ENCODE measurements at places on chromosomes 5 and 9.

- no peaks in the 10 kb centered on the region for H3K36me3 ChIP-seq
- H3K27me3 ChIP-seq = no peaks in the 10 kb centered on the region
- no peaks in the 10 kb centered on the region for H3K4me1 ChIP-seq
- no peak overlapping the region for H3K27ac ChIP-seq
- no peak for DNase-seq
Measured at GRCh38 chr9:112443200-112443599, 43.4 kb upstream of the KIAA1958 start.

DNA sequence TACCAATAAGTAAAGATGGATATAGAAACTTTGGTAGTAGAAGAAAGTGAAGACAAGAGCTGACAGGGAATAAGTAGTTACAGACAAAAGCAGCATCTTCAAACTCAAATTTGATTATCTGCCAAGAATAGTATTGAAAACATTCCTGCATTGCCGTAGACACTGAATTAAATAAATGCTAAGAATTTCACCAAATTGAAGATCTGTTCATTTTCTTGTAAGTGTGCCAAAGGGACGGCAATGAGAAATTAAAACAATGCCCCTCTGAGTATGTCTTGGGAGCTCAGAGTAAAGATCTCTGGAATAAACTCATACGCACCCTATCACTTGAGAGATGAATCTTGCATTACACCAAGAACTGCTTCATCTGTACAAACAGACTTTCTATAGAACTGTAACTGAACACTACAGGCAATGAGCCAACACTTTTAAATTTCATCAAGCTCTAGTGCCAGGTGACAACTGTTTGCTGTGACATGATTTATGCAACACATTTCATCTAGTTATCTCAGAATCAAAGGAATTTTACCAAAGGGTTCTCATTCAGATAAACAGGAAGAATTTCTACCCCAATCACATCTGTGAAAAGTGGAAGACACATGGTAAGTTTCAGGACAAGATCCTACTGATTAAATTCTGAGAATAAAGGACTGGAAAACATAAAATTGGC, 66.9 kb downstream of the RFX3 start:
- no peak overlapping the region for H3K27ac ChIP-seq
- H3K27me3 ChIP-seq = no peaks in the 10 kb centered on the region
- H3K4me1 ChIP-seq = no peaks in the 10 kb centered on the region
- DNase-seq = no peak
- no peaks in the 10 kb centered on the region for H3K36me3 ChIP-seq
- H3K4me3 ChIP-seq = no peak overlapping the region

DNA sequence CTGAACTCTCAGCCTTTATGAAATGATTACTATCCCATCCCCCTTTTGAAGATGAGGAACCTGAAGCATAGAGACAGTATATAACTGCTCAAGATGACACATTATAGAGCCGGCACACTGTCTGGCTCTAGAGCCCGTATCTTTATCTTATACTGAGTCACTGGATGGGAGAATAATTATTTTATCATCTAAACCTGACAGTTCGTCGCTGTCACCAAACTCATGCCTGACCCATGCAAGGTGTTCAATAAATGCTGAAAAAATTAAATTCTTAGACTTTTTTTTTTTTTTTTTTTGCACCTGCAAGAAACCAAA, 38.8 kb downstream of the HOMER1 start:
- no peak overlapping the region for H3K4me3 ChIP-seq
- H3K27me3 ChIP-seq = no peaks in the 10 kb centered on the region
- no peaks in the 10 kb centered on the region for H3K4me1 ChIP-seq
- H3K27ac ChIP-seq = no peak overlapping the region
- H3K36me3 ChIP-seq = no peaks in the 10 kb centered on the region
- no peak for DNase-seq

DNA sequence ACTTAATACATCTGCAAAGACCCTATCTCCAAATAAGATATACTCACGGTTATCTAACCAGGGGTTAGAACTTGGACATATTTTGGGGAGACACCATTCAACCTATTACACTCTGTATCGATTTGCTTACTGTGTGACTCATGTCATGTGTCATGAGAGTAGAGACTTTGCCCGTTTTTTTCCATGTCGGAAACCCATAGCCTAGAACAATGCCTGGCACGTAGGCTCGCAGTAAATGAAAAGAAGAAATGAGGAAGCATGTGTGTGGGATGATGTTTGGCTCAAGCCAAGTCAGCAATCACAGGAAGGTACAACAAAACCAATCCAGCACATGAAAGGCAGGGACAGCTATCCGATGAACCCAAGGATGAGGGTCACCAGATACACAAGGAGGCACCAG, 94.6 kb upstream of the DNAH5 start:
- no peaks in the 10 kb centered on the region for H3K36me3 ChIP-seq
- H3K4me1 ChIP-seq = no peaks in the 10 kb centered on the region
- no peak overlapping the region for H3K4me3 ChIP-seq
- H3K27me3 ChIP-seq = no peaks in the 10 kb centered on the region
- no peak for DNase-seq

- DNase-seq = no peak
- H3K36me3 ChIP-seq = no peaks in the 10 kb centered on the region
Measured at GRCh38 chr5:171422495-171422894, 3.0 kb downstream of the FGF18 start.

DNA sequence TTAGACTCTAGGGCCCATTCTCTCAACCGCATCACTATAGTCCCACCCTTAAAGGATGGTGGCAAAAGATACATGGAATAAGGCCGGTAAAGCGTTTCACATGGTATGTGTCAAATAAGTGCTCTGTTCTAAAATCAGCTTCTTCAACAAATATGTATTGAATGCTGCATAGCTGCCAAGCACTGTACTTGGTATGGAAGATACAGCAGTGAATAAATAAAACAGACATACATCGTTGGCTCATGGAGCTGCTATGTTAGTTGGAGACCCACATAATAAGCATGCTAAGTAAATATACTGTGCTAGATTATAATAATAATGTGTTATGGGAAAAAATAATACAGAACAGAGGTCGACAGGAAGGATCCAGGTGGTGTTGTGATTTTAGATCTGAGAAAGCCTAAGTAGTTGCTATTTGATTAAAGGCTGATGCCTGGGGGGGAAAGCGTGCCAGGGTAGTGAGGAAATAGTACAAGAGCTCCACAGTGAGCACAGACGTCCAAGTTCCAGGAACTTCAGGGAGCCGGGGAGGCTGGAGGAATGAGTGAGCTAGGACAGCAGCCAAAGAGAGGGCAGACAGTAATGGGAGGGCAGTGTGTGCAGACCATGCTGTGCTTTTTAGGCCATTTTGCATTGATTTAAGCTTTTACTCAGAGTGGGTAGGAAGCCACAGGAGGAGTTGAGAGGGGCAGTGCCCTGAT, 93.7 kb downstream of the JAKMIP2 start:
- no peaks in the 10 kb centered on the region for H3K36me3 ChIP-seq
- no peak for DNase-seq
- no peaks in the 10 kb centered on the region for H3K27me3 ChIP-seq
- H3K27ac ChIP-seq = no peak overlapping the region
- H3K4me1 ChIP-seq = no peaks in the 10 kb centered on the region

DNA sequence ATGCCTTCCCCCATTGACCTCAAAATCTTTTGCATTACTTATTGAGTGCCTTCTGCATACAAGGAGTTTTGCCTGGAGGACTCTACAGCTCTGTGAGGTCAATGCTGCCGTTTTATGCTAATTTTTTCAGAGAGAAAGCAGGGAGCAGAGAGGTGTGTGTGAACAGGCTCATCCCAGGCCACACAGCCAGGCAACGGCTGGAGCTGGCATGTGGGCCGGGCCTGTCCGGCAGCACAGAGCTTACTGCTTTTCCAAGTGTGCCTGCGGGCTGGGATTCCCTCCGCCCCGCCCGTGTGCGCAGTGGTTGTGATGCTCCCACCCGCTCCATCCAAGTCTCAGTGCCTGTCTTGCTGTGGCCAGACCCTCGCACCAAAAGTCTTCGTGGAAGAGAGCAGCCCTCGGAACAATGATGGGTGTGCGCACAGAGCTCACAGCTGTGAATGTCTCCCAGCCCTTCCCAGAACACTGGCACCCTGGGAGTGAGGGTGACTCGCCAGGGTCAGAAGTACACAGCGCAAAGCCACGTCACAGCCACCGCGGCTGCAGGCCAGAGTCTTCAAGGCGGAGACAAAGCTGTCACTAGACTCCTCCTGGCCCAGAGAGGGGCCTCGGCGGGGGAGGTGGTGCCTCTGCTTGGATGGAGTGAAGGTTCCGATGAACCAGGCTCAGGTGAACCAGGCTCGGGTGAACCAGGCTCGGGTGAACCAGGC, 82.8 kb downstream of the COL5A1 start:
- H3K27me3 ChIP-seq = no peaks in the 10 kb centered on the region
- DNase-seq = no peak
- no peaks in the 10 kb centered on the region for H3K4me1 ChIP-seq
- no peak overlapping the region for H3K4me3 ChIP-seq
- no peak overlapping the region for H3K27ac ChIP-seq

GRCh38 chr5:28543473-28544098, 1505.2 kb upstream of the CDH9 start:
- no peaks in the 10 kb centered on the region for H3K27me3 ChIP-seq
- no peaks in the 10 kb centered on the region for H3K4me1 ChIP-seq
- H3K4me3 ChIP-seq = no peak overlapping the region
- no peak overlapping the region for H3K27ac ChIP-seq

- no peaks in the 10 kb centered on the region for H3K36me3 ChIP-seq
- H3K27me3 ChIP-seq = no peaks in the 10 kb centered on the region
- DNase-seq = no peak
- no peaks in the 10 kb centered on the region for H3K4me1 ChIP-seq
Measured at GRCh38 chr9:106035806-106036205, 341.5 kb downstream of the TMEM38B start.

DNA sequence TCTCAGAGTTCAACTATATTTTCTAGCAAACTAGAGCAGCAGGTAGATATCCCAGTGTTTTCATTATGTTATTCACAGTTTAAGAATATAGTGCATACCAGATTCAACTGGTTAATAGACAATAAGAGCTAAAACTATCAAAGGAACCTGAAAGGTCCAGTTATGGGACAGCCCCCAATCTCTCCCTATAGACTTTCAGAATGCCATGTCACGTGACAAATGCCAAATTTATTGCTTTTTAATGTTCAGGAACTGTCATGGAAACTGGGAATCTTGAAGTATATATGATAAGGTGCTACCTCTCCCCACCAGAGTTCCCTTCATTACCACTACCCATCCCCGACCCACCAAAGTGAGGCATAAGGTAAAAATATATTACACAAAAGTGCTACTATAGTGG, 629.0 kb upstream of the SEMA6A start:
- no peak for DNase-seq
- no peaks in the 10 kb centered on the region for H3K4me1 ChIP-seq
- H3K27me3 ChIP-seq = no peaks in the 10 kb centered on the region
- H3K27ac ChIP-seq = no peak overlapping the region

DNA sequence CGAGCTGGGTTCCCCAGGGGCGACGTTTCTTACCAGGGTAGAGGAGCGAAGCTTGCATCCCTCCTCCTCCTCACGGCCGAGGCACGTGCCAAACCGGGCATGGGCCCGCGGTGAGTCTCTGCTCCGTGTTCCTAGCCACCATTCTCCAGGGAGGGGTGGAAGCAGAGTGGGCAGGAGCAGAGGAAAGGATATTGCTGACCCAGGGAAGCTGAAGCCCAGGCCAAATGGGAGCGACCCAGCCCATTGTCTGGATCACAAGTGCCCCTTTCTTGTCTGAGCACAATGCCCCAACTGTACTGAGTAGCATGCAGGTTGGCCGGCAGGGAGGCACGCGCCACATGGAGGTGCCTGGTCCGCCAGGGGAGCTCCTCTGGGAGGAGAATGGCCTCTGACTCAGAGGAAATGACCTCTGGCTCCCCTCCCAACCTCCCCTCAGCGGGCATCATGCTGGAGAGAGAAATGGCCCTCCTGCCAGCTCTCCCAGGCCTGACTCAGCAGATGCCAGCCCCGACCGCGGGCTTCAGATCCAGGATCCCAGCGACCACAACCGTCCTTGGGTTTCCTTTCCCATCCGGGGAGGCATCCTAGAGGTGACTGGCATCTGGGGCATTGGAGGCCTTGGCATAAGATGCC, 1.1 kb downstream of the PRR7 start:
- H3K36me3 ChIP-seq = no peaks in the 10 kb centered on the region
- DNase-seq = peak; percentile 56
- peak overlapping the region; percentile 32 for H3K4me3 ChIP-seq

DNA sequence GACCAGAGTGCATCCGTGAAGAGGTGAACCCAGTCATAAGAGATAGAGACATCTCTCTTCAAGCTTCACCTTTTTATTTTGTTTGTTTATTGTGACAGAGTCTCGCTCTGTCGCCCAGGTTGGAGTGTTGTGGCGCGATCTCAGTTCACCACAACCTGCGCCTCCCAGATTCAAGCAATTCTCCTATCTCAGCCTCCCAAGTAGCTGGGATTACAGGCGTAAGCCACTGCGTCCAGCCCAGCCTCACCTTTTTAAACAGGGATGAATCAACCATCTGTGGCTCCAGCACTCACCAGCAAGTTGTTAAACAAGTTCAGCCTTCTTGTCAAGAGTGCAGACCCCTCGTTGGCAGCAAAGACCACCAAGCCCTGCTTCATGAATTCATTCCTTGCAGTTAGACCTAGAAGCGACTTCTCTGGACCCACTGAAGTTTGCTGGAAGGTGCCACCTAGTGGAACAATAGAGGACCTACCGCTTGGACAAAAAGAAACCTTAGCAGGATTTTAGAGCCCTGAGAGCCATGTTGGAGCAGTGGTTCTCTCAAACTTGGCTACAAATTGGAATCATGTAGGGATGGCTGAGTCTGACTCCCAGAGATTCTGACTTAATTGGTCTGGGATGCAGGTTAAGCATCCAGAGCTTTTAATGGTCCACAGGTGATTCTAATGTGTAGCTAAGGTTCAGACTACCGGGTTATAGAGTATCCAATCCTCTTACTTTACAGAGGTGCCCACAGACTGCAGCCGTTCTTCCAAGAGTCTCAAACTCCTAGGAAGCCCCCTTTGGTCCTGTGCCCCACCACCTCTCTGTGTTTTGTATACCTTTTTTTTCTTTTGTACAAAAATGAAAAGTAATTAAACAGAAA, 10.5 kb upstream of the GALNT10 start:
- DNase-seq = peak; percentile 57
- H3K27me3 ChIP-seq = no peaks in the 10 kb centered on the region
- H3K4me3 ChIP-seq = no peak overlapping the region

- no peak overlapping the region for H3K4me3 ChIP-seq
- H3K36me3 ChIP-seq = no peaks in the 10 kb centered on the region
- DNase-seq = no peak
- no peak overlapping the region for H3K27ac ChIP-seq
Measured at GRCh38 chr5:126852091-126852571, 75.2 kb downstream of the LMNB1 start.

- no peak overlapping the region for H3K4me3 ChIP-seq
- DNase-seq = no peak
- no peaks in the 10 kb centered on the region for H3K36me3 ChIP-seq
- no peak overlapping the region for H3K27ac ChIP-seq
- peaks cover 21% of the 10 kb centered on the region for H3K4me1 ChIP-seq
- H3K27me3 ChIP-seq = no peaks in the 10 kb centered on the region
Measured at GRCh38 chr9:124257070-124257843, 492 bp upstream of the NEK6 start.

Data from CD8-positive, alpha-beta memory T cell (primary cell).